ENCODE measurements at places on chromosomes 3 and 15.

DNA sequence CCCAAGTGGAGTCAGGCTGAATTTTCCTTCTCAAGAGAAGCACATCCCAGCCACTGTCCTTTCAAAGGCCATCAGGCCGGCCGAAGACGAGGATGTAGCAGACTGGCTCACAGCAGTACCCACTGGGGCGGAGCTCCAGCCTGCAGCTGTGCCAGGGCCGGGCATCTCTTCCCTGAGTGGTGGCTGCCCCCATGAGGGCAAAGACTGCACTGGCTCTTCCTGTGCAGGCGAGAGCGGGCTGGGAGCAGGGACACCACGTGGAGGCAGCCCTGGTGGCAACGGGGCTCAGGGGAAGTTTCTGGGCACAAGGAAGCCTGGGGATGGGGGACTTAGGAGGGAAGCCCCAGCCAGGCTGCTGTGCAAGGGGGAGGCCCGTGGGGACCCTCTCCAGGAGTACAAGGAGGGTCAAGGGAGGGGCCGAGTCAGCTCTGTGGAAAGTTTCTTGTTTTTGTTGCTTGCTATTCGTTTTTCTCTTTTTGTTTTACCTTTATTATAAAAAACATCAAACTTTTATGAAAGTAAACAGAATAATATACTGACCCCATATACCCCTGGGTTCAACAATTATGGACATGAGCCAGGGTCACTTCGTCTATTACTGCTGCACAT is 66.1 kb downstream of the RPN1 start:
- DNase-seq = peak; percentile 89

GRCh38 chr3:54905920-54906319 is 21.9 kb downstream of the LRTM1 start:
- no peak for DNase-seq

GRCh38 chr3:108060331-108060730 is 30.5 kb downstream of the CD47 start:
- no peak for DNase-seq

DNA sequence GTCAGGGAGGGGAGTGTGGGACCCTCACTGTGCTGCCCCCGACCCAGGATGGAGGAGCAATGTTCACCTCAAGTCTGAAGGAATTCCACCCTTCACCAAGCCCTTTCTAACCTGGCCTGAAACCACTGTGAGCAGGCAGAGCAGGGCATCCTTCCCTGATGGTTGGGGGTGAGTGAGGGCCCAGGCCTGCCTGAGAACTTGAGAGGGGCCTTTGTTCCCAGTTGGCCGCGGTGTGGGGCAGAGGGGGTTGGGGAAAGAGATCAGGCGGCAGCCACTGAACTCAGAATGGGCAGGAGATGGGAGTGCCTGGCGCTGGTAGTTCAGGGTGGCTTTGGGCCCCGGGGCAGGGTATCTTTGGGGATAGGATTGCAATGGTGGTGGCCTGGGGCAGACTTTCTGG is 103.5 kb upstream of the RPL32 start:
- DNase-seq = peak; percentile 67

GRCh38 chr3:4976109-4976508 is 3.1 kb upstream of the BHLHE40 start:
- peak; percentile 53 for DNase-seq

GRCh38 chr3:14398797-14399106 is 3.7 kb upstream of the SLC6A6 start:
- no peak for DNase-seq

DNA sequence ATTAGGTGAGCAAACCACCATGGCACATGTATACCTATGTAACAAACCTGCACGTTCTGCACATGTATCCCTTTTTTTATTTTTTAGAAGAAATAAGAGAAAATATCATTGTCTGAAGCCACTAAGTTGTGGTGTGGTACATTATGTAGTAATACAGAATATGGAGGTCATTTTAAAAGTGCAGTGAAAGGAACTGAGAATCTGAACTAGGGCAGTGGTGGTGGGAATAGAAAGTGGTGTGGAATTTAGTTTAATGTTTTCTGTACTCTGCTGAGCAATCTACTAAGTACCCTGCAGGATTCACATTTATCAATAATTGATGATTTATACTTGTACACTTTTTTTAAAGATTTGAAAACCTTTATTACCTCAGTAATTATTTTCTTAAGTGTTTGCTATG is 283.5 kb downstream of the CHL1 start:
- DNase-seq = no peak

- DNase-seq = no peak
Measured at GRCh38 chr3:14866627-14867026, 47.9 kb downstream of the FGD5 start.

DNA sequence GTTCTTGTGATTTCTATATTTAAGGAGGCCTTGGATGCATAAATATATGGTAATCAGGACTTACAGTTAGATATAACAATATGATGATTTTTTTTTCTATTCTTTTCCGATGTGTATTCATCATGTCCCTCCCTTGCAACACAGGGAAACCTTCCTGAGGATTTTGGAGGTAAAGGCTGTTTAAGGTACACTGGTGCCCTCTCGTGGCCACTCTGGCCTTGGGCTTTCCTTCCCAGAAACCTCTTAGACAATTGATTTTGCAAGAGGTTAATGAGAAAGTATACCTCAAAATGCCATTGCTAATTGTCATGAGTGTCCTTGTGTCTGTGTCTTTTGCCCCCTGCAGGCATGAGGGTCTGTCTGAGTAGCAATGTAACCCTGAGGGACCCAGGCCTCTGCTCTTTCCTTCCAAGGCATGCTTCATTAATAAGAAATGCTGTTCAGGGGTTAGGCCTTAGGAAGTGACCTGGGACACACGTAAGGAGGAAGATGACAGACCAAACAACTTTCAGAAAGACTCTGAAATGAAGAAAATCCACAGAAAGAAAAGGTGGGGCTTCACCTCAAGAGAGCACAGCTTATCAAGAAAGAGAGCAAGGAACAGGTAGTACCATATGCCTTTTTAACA is 70.3 kb upstream of the PPP2R3A start:
- DNase-seq = peak; percentile 63

GRCh38 chr3:178084938-178085816 is 451.1 kb upstream of the KCNMB2 start:
- peak; percentile 79 for DNase-seq

- DNase-seq = no peak
Measured at GRCh38 chr15:71250936-71251583, 135.8 kb downstream of the THSD4 start.

DNA sequence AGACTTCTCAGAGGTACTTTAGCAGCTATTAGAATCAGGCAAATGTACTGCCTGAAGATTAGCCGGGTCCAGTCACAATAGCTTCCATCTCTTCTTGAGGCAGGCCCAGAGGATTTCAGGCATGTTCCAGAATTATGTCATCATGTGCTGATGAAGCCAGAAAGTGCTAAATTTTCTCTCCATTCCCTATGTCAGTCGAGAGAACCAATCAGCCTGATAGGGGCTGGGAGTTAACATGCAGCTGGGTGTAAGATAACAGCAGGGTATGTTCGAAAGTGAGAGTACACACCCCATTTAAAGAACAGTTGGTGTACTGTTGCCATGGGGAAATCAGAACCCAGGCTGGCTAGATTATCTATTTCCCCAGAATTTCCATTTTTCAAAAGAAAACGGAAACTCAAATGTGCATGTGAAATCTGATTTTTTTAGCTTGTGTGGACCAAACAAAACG is 48.7 kb downstream of the MYH15 start:
- DNase-seq = no peak

DNA sequence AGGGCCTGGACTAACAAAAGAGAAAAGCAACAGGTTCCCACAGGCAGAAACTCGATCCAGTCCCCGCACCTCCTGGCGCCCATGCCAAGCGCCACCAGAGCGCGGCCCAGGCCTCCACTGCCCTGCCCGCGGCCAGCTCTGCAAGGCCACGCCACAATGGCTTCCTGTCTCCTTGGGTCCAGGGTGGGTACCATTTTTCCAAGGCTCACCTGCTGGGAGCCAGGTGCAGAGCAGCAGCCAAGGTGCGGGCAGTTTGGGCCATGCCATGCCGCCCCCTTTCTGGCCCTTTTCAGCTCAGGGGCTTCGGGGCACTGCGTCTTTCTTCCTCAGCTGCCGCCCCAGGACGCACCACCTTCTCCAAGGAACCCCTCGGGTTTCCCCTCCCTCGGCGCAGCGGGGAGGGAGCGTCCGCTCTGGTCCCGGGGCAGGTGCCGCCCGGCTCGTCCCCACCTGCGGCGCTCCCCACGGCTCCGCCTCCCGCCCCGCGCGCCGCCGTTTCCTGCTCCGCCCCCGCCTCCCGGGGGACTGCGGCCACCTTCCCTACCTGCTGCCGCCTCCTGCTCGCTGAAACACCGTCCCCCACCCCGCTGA is at the start of gene ILDR1:
Gene ILDR1 (minus strand): TSS at position 437 of the 591 bp plus-strand sequence. CDS start 170 bp downstream, at position 267.
- peak; percentile 84 for DNase-seq

DNA sequence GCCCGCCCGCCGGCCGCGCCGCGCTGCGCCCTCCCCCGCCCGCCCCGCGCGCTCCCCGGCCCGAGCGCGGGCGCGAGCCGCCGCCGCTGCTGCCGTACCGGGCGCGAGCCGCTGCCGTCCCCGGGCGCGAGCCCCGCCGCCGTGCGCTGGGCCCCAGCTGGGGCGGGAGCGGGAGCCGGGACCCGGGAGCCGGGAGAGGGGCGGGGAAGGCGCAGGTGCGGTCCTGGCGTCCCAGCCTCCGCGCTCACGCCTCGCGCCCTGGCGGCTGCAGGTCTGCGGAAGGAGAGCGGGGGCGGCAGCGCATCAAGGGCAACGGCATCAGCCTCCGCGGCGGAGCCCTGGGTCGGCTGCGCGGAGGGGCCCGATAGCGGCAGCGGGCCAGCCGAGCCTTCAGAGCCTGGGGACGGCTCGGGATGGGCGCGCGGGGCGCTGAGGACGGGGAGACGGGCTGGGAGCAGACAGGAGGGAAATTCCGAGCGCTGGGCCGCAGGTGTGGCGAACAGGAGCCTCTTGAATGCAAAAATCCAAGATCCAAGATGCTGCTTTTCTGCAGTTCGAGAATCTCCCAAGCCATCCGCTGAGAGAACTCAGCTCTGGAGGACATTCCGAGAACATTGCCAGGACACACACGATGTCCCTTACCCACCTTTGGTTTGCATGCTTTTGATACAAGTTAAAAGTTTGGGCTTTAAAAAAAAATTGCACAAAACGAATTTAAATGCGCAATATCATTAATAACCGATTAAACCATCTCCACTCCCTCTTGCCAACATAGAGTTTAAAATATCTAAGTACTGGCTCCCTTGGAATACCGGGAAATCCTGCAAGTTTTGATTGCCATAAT is 251.1 kb downstream of the TJP1 start:
- peak; percentile 84 for DNase-seq

GRCh38 chr15:62342959-62343358 is 177.9 kb upstream of the C2CD4B start:
- no peak for DNase-seq

DNA sequence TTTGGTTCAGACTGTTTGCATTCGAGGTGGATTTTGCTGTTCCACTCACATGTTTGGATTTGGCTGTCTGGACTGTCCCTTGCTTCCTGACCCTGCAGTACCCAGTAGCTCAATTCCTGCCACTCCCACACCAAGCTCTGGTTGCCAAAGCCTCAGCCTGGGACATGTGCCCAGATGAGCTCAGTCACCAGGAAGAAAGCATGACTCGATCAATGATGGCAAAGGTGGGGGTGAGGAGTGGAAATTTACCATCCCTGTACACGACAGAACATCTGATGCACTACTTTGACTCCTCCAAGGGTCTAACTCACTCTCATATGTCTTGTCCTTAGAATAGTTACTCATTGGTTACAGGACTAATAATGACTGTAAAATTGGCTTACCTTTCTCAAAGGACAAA is 45.2 kb downstream of the ZNF385D start:
- DNase-seq = no peak

GRCh38 chr3:87796843-87797185 is 262.0 kb downstream of the CGGBP1 start:
- no peak for DNase-seq

- peak; percentile 73 for DNase-seq
Measured at GRCh38 chr15:88605189-88606069, 15.7 kb upstream of the AEN start.

DNA sequence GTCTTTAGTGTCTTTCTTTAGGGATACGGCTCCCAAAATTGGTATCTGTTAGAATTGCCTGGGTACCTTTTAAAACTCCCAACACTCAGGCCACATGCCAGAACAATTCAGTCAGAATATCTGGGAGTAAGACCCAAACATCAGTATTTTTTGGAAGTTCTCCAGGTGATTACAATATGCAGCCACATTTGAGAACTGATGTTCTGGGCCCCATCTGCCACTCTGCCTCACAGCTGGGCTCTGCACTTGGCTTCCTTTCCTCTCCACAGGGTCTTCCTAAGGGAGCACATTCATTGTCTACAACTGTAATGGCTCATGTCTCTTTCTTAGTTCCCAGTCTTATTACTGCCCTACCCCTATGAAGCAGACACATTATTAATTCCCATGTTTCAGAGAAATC is 394.5 kb downstream of the MFSD1 start:
- no peak for DNase-seq

- DNase-seq = no peak
Measured at GRCh38 chr3:190864002-190864401, 1.5 kb upstream of the GMNC start.

DNA sequence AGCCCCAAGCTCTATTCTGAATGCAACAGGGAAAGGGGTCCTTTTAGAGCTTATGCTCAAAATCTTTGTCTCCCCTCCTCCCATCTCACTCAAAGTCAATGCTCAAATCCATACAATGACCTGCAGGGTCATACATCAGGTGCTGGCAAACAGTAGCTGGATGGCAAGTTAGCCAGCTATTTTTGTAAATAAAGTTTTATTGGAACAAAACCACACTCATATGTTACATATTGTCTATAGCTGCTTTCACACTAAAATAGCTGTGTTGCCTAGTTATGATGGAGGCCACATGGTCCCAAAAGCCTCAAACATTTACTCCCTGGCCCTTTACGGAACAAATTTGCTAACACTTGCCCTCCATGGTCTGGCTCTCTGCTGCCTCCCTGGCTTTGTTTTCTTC is 1.8 kb upstream of the FAN1 start:
- no peak for DNase-seq

DNA sequence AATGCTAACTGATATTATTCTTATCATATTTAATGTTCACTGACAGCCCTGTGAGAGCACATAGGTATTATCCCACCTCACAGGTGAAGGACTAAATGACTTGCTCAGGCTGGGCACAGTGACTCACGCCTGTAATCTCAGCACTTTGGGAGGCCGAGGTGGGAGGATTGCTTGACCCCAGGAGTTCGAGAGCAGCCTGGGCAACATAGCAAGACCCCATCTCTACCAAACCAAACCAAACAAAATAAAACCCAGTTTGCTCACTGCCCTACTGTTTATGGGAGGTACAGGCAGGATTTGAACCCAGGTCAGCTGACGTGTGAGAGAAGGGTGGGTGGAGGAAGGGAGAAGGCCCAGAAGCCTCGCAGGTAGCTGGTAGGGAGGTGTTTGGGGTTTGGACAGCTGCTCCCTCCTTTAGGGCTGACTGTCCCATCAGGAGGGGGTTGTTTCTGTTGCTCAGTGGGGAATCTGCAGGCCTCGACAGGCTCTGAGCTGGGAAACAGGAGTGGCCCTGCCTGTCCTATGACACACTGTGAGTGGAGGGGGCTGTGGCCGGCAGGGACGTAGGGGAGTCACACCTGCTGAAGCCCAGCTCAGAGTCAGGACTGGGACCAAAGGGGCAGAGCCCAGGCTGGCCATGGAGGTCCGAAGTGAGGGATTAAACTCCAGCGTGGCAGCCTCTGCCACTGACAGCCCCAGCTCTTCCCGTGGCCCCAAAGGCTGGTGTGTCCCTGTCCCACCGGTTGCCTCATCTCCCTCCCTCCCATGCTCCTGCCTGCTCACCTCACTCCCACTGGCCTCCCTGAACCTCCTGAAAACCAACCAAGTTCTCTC is 25.3 kb downstream of the BHLHE40 start:
- DNase-seq = no peak

- no peak for DNase-seq
Measured at GRCh38 chr3:53811143-53811927, 34.9 kb downstream of the CHDH start.

- no peak for DNase-seq
Measured at GRCh38 chr15:70316059-70316600, 218.4 kb upstream of the TLE3 start.

Data from iPS-NIHi11 (cell line).